Stimulated activated CD8-positive, alpha-beta memory T cell treated with anti-CD3 and anti-CD28 coated beads, Interleukin-2, amount 100 ng/mL, for 1 hour (primary cell): ENCODE measurements at places on chromosomes 6 and 20.

- DNase-seq: no peak
Observed at GRCh38 chr6:17820055-17820454, 113.3 kb upstream of the NUP153 start.

DNA sequence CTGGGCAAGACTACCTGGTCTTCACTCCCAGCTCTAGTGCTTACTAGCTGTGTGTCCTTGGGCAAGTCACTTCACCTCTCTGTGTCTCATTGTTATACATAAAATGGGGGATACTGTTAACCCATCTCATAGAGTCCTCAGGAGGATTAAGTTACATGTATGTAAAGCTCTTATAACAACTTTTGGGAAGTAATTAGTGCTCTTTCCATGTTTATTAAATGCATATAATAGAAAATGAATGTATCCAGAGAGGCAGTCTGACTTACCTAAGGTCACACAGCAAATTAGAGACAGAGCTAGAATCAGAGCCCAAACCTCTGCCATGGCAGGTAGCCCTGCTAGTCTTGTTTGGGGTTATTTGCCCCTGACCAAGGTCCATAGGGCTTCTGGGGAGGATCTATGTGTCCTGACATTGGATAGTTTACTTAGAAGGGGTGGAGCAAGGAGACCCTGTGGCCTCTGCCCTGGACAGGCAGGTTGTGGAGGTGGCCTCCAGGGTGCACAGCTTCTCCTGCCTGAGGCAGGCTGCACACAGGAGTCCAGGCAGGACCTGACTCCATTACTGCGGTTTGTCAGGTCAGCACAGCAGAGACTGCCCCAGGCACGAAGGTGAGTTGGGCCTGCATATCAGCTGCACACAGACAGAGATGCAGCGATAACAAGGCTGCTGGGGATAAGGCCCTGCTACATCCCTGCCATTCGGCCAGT lies 8.4 kb upstream of the MAPK13 start:
- no peak for DNase-seq

- DNase-seq: no peak
Observed at GRCh38 chr6:41497994-41498393, 48.2 kb upstream of the FOXP4 start.

DNA sequence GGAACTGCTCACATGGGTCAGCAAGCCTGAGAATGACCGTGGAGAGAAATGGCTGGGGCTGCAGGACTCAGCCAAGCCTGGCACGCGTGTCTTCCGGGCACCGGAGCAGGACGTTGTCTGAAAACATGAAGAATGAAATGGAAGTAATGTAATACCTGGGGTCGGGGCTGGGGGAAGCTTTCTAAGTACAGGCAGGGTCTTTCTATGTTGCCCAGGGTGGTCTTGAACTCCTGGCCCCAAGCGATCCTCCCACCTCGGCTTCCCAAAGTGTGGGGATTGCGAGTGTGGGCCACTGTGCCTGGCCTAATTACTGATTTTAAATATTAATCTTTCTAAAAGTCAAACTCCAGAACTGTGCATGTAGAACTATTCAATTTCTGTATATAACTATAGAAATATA lies 155.5 kb upstream of the AKAP12 start:
- DNase-seq: no peak

DNA sequence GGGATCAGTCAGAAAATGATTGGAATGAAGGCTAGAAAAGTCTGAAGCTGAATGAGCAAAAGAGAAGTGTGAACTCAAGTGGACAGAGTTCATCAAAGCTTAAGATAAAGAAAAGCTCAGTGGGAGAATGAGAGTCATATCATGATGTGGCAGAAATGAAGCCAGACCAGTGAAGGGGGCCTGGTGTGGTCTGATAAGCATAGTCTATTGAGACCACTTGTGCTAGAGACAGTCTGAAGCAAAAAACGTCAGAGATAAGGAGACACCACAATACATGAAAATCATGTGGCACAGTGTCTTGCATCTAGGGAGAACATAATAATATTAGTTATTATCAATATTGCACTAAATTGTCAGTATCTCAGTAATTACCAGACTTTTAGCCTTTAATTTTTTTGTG lies 601.5 kb downstream of the UTRN start:
- DNase-seq: no peak

GRCh38 chr6:127297502-127298070 lies 30.9 kb downstream of the RNF146 start:
- no peak for DNase-seq

DNA sequence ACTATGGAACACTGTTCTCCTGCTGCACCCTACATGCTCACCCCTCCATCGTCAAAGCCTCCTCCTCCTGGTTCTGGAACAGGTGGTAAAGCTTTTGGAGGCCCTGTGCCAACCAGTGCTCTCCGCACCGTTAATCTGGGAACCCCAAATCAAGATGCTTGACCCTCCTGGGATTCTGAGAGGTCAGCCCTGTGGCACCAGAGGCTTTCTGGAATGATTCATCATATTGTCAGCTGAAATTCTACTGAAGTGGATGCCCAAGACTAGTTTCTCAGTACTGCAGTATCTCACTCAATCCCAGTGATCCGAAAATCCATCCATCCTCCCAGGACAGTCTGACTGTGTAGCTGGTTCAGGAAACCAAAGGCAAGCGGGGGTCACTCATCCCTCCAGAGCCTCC lies 92.7 kb downstream of the TRERF1 start:
- no peak for DNase-seq

- no peak for DNase-seq
Observed at GRCh38 chr20:20668639-20669038, 43.8 kb downstream of the RALGAPA2 start.

- DNase-seq: no peak
Observed at GRCh38 chr20:50412069-50412468, 98.1 kb upstream of the PTPN1 start.

DNA sequence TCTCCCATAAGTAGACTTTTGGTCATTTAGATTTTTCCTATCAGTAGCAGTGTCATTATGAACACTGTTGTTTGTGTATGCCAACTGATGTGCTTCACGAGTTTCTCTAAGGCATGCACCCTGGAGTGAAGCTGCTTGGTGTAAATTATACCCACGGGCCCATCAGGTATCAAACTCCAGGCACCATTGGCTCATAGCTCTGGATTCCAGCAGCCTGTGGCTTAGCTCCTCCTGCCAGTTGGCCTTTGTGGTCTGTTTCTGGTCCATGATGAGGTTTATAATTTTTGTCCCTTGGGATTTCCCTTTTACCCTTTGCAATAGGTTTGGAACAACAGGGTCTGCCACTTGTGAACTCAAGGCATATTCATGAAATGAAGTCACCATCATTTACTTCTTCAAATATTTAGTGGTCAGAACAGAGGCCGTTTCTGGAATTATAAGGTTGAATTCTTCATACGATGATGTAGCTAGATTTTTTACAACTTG lies 350.5 kb downstream of the PRL start:
- DNase-seq: no peak

GRCh38 chr6:136427378-136427717 lies 122.9 kb downstream of the MAP7 start:
- DNase-seq: no peak

DNA sequence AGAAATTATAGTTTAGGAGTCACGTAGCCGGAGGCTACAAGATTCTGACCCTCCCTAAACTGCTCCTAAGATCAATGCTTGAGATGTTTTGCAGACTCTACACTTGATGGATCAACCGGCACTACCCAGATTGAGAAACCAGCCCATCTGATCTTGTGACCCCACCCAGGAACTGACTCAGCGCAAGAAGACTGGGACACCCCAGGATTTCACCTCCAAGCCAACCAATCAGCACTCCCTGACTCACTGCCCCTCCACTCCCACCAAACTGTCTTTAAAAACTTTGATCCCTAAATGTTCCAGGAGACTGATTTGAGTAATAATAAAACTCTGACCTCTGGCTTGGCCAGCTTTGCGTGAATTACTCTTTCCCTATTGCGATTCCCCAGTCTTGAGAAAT lies 99.8 kb downstream of the OPRM1 start:
- DNase-seq: no peak

GRCh38 chr6:141199074-141199473 lies 933.7 kb upstream of the GJE1 start:
- no peak for DNase-seq

- DNase-seq: no peak
Observed at GRCh38 chr6:135458051-135458450, 39.5 kb downstream of the AHI1 start.

GRCh38 chr6:7151381-7151780 lies 43.6 kb downstream of the RREB1 start:
- DNase-seq: no peak

DNA sequence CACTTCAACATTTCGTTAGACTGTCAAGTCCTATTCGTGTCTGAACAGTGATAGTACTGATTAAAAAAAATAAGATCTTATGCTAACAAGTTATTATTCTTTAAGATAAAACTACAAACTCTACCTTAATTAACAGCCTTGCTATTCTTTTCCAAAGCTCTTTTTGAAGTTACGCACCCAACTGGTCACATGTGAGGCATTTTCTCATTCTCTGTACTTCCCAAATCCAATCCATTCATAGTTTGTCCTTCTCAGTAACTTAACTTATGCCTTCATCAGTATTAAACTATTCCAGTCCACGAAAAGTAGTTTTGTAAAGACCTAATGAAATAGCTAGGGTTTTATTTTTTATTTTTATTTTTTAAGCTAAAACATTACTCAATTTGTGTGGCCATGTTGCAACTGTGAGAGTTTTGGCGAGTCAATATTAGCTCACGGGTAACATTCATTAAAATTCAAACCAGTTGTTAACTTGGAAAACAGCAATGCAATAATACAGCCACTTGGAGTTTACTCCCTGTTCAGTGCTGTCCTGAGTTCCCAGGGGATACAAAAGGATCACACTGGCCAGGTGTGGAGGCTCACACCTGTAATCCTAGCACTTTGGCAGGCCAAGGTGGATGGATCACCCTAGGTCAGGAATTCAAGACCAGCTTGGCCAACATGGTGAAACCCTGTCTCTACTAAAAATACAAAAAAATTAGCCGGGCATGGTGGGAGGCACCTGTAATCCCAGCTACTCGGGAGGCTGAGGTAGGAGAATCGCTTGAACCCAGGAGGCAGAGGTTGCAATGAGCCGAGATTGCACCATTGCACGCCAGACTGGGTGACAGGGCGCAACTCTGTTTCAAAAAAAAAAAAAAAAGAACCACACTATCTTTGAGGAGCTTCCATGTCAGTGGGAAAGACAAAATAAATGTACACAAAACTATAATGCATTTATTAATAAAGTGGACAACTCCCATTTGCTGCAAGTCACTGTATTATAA lies 27.9 kb upstream of the EEF1A1 start:
- DNase-seq: no peak

DNA sequence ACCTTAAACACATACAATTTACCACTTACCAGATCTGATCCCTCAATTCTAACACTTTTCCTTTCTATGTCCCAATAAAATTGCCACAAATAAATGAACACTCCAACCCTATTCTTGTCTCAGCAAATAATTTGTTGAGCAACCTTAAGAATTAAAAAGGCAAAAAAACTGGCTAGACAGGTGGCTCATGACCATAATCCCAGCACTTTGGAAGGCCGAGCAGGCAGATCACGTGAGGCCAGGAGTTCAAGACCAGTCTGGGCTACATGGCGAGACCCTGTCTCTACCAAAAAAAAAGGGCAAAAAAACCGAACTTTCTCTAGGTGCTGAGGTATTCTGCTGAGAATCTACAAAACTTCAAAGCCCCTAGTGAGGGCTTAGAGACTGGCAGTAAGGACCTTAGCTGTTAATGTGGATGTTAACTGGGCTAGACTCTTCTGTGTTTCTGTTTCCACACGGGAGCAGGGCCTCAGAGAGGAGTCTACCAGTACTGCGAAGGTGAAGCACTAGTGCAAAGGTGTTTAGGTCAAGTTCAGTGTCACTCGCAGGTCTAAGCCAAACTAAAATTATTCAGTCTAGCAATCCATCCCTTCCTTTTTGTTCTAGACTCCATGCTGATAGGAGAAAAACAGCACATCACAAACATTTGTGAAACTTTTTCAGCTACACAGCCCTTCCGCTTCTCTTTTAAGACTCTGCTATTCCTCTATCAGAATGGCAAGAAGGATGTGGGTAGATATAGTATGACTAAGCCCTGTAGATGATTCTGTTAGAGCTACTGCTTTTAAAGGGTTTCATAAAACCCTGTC lies 2.6 kb downstream of the FASTKD5 start:
- no peak for DNase-seq

DNA sequence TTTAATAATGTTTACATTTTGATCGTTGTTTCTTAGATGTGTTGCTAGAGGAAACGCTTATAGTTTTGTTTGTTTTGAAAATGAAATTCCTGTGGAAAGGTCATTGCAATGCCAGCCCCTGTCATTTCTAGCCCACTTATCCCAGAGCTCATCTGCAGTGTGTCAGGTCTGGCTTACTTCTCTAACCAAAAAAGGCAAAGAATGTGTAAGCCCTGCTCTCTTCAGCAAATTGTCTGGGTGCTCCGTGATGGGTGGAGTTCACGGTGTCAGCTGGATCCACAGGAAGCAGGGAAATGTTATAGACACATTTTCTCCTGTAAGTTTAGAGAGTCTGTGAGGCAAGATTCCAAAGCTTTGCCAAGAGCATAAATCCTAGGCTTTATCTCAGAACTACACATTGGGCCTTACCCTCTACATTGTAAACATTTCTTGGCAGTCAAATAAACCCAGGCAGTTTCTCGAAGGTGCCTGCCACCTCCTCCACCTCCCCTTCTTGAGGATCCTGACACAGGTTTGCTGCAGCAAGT lies 50.9 kb downstream of the RPRD1B start:
- no peak for DNase-seq

DNA sequence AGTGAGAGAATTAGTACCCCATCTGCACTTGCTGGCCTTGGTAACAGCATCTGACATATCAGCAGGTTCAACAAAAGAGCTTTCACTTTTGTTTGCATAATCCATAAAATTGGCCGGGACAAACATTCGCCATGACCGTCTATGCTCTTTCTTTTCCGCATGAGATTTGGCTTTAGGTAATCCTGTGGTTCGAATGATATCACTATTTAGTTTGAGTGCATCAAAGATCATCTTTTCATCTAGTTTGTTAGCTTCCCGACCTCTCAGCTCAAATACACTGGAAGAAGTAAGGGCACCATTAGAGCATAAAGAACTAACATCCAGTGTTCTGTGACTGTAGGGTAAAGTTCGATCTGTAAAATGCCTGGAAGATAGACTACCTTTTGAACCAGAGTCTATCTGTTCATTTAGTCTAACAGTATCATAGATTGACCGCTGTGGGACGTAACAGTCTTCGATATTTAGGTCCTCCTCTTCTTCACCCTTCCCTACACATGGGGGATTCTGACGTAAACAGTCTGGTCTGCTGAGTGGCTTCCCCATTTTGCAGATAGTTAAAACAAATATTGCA lies 101.6 kb downstream of the DST start:
- DNase-seq: no peak
